A375 (cell line): ENCODE measurements at places on chromosomes 12 and 14. TPM values are rescaled to one million over a fixed set of nuclear protein-coding genes. Genes with fewer than 3 reads are reported as not detected.

Gene ST8SIA1
- 1.3 and 1.9 TPM in 2 replicates for total RNA-seq

Gene OR6C2
- total RNA-seq = not detected in 2 replicates

Gene TPH2
- total RNA-seq = not detected in 2 replicates

Gene BCL11B
- total RNA-seq = 0.11 and 0.13 TPM in 2 replicates

Gene CCDC196
- total RNA-seq = not detected in 2 replicates

Gene HIF1A
- 159 and 162 TPM in 2 replicates for total RNA-seq

Gene TMPRSS12
- not detected in 2 replicates for total RNA-seq

Gene SLC6A15
- total RNA-seq = 35.9 and 38.2 TPM in 2 replicates

Gene APOLD1
- total RNA-seq = 0.94 and 1.1 TPM in 2 replicates

Gene E2F7
- 17.8 and 18.1 TPM in 2 replicates for total RNA-seq

Gene HOXC6
- 2.7 and 3.7 TPM in 2 replicates for total RNA-seq

Gene ACSM4
- not detected in 2 replicates for total RNA-seq

Gene BICDL1
- 0.16 and 0.19 TPM in 2 replicates for total RNA-seq

Gene FOXN4
- total RNA-seq = not detected in 2 replicates

Gene KERA
- total RNA-seq = not detected in 2 replicates

Gene KRT77
- total RNA-seq = not detected in 2 replicates

Gene ACOT4
- total RNA-seq = not detected in 2 replicates

Gene GPR137C
- not detected in 2 replicates for total RNA-seq

Gene NAV3
- 6.0 and 8.7 TPM in 2 replicates for total RNA-seq

Gene OR4E2
- not detected in 2 replicates for total RNA-seq

Gene CLEC4D
- total RNA-seq = not detected in 2 replicates

Gene RFX4
- not detected in 2 replicates for total RNA-seq

Gene CLEC1A
- total RNA-seq = not detected in 2 replicates

Gene KRT78
- total RNA-seq = not detected in 2 replicates

Gene BEGAIN
- total RNA-seq = 1.2 and 3.1 TPM in 2 replicates

Gene SLC38A4
- not detected in 2 replicates for total RNA-seq

Gene TPPP2
- total RNA-seq = not detected in 2 replicates

Gene CCDC60
- total RNA-seq = not detected in 2 replicates

Gene RAD9B
- total RNA-seq = 0.24 and 0.26 TPM in 2 replicates

Gene TMEM132C
- total RNA-seq = not detected in 2 replicates

Gene SOCS2
- total RNA-seq = 19.3 and 30.7 TPM in 2 replicates

Gene ADAMTS20
- total RNA-seq = 0.94 and 0.98 TPM in 2 replicates

Gene SIX6
- total RNA-seq = 0.08 TPM in 1 of 2 replicates, not detected in the other

Gene METTL25
- 3.5 and 7.5 TPM in 2 replicates for total RNA-seq

Gene CPNE6
- not detected in 2 replicates for total RNA-seq

Gene TMEM30B
- not detected in 2 replicates for total RNA-seq

Gene KRT3
- not detected in 2 replicates for total RNA-seq

Gene CMKLR1
- total RNA-seq = 0.21 and 0.23 TPM in 2 replicates

Gene GPR33
- not detected in 2 replicates for total RNA-seq

Gene IFNG
- not detected in 2 replicates for total RNA-seq

Gene CNTN1
- total RNA-seq = 0.19 and 0.34 TPM in 2 replicates

Gene FAM222A
- total RNA-seq = 4.7 and 7.3 TPM in 2 replicates

Gene HPD
- 0.21 TPM in 1 of 2 replicates, not detected in the other for total RNA-seq

Gene ANKRD33
- not detected in 2 replicates for total RNA-seq

Gene GABARAPL1
- 22.8 and 32.0 TPM in 2 replicates for total RNA-seq

Gene TAPBPL
- total RNA-seq = 8.4 and 9.3 TPM in 2 replicates

Gene PRH2
- 0.91 and 0.98 TPM in 2 replicates for total RNA-seq

Gene PKP2
- total RNA-seq = 7.6 and 9.8 TPM in 2 replicates

Gene PDE3A
- total RNA-seq = 4.0 and 4.2 TPM in 2 replicates

Gene PCED1B
- total RNA-seq = 3.4 and 7.2 TPM in 2 replicates

Gene GPR68
- not detected in 2 replicates for total RNA-seq

Gene DUSP16
- 2.2 and 3.0 TPM in 2 replicates for total RNA-seq
